ENCODE measurements at places on chromosomes 1 and 21. TPM values are rescaled to one million over a fixed set of nuclear protein-coding genes. Genes with fewer than 3 reads are reported as not detected.

The NECTIN4 gene
- total RNA-seq: 12.8 TPM

- H3K27ac ChIP-seq: no peak overlapping the region
- no peak overlapping the region for H3K4me3 ChIP-seq
- H3K4me1 ChIP-seq: no peaks in the 10 kb centered on the region
- no peaks in the 10 kb centered on the region for H3K27me3 ChIP-seq
- DNase-seq: no peak
- H3K36me3 ChIP-seq: no peaks in the 10 kb centered on the region
Observed at GRCh38 chr1:108503062-108503733, 53.1 kb downstream of the NBPF6 start.

DNA sequence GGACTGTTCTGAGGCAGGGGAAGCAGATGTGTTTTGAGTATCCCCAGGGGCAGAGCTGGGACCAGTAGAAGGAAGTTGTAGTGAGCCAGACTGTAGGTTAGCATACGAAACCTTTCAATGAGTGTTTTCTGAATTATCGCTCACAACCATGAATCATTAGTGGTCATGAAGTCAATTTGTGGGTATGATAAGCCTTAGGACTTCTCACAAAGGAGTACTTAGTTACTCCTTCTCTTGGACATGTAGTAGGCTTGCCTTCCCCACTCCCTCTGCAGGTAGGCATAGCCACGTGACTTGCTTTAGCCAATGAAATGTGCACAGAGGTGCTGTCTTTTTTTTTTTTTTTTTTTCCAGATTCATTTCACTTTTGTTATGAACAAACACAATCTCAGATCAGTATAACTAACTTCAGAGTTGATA, 23.9 kb upstream of the FAAH start:
- DNase-seq: no peak
- H3K4me3 ChIP-seq: no peak overlapping the region
- peaks cover 3% of the 10 kb centered on the region for H3K4me1 ChIP-seq
- H3K27me3 ChIP-seq: no peaks in the 10 kb centered on the region
- H3K36me3 ChIP-seq: no peaks in the 10 kb centered on the region

GRCh38 chr1:6170742-6171201, 9.3 kb downstream of the CHD5 start:
- H3K27ac ChIP-seq: no peak overlapping the region
- no peaks in the 10 kb centered on the region for H3K36me3 ChIP-seq
- no peaks in the 10 kb centered on the region for H3K4me1 ChIP-seq
- peaks cover 6% of the 10 kb centered on the region for H3K27me3 ChIP-seq
- H3K4me3 ChIP-seq: no peak overlapping the region

DNA sequence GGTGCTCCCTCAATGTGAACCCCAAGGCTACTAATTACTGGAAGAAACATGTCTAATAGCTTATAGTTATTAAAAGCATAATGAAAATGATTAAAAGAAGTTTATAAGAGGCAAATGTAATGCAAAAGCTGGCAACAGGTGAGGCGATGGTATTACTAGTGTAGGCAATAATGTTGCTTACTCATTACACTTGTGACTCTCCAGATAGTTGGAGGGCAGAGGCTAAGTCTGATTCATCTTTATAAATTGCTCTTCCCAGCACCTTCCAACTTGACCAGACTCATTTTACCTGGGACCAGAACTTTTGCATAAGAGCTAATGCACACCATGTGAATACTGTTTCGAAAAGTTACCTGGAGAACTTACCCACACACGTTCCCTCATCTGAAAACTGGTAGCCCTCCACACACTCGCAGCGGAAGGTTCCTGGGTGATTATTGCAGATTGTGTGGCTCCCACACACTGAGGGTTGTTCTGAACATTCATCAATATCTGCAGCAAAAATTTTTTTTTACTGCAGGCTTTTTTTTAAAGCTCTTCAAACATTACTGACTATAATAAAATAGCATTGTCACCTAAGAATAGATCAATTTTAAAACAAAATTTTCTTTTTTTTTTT, 48.0 kb downstream of the NID1 start:
- no peaks in the 10 kb centered on the region for H3K27me3 ChIP-seq
- DNase-seq: no peak
- H3K4me1 ChIP-seq: no peaks in the 10 kb centered on the region
- H3K27ac ChIP-seq: no peak overlapping the region
- H3K36me3 ChIP-seq: peaks cover 3% of the 10 kb centered on the region

The USP16 gene
- total RNA-seq: 35.8 TPM

DNA sequence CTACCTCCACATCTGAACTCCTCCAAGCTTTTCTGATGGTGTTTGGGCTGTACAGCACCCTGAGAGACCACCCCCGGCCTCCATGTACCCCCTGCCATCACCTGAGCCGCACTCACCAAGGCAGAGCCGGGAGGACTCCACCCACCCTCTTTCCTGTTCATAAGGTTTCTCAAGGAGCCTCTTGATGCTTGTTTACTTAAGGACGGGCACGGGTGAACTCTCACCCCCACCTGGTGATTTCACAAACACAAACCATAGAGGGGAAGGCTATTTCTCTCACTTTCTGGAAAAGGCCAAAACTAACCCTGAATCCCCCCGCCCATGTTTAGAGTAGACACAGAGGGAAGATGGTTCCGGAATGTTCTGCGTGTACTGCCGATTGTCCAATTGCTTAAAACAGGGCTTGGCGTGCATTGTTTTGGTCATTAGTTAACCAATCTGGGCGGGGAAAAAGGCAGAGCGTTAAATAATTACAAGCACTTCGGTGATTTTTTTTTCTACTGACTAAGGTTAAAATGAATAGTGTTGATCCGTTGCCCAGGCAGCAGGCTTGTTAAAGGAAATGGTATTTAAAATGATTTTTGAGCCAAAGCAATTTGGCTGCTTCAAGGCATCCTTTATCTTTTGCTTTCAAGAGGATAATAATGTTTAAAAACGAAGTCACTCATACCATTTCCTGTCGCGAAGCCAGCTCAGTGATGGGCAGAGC, 279.8 kb upstream of the VAMP3 start:
- peaks cover 11% of the 10 kb centered on the region for H3K4me1 ChIP-seq
- no peak overlapping the region for H3K4me3 ChIP-seq
- H3K27ac ChIP-seq: peak overlapping the region; percentile 5
- no peaks in the 10 kb centered on the region for H3K36me3 ChIP-seq

DNA sequence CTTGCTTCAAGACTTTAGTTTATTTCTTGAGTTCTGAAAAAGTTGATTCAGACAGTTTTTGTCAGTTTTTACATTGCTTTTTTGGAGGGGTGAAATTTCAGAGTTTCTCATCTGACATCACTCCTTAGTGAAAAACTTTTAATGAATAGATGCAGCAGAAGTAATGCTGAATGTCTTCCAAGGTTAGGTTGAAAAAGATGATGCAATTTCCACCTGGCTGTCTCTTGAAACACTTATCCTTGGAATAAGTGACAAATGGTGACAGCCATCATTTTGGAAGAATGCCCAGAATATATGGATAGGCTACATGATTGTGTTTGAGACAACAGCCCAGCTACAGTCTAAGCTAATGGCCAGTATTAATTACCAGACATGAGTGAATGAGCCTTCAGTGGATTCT, 140.8 kb downstream of the ZNF644 start:
- H3K4me3 ChIP-seq: no peak overlapping the region
- no peaks in the 10 kb centered on the region for H3K4me1 ChIP-seq
- H3K36me3 ChIP-seq: no peaks in the 10 kb centered on the region
- no peak overlapping the region for H3K27ac ChIP-seq

The EPS15 gene
- total RNA-seq: 91.3 TPM

The PTGFRN gene
- total RNA-seq: 44.8 TPM

The KDF1 gene
- total RNA-seq: 14.1 TPM

The LHX4 gene
- not detected for total RNA-seq

DNA sequence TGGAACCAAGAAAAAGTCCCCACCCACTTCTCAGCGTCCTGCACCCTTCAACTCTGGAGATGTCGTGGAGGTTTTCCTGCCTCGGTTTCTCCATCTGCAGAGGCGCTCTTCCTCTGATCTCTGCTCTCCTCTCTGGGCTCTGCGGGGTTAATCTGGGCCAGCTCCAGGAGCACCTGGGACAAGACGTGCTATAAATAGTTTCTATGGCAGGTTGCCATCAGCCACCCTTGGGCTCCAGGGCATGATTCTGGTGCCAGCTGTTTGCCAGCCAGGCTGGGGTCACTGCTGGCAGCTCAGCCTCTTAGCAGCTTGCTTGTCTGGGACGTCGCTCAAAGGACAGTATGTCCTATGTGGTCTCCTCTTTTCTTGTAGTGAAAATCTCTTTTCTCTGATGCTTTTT, 137.1 kb downstream of the ACTL8 start:
- H3K27ac ChIP-seq: no peak overlapping the region
- no peak overlapping the region for H3K4me3 ChIP-seq

The SMIM12 gene
- total RNA-seq: 49.2 TPM

DNA sequence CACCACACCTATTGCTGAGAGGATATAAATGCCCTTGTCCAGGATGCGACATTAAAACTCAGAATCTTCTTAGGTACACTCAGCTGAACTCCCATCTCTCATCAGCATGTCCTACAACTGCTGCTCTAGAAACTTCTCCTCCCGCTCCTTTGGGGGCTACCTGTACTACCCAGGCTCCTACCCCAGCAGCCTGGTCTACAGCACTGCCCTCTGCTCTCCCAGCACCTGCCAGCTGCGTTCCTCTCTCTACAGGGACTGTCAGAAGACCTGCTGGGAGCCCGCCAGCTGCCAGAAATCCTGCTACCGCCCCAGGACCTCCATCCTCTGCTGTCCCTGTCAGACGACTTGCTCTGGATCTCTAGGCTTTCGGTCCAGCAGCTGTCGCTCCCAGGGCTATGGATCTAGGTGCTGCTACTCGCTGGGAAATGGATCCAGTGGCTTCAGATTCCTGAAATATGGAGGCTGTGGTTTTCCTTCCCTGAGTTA, at the start of gene KRTAP13-4:
Gene KRTAP13-4, plus strand, starts transcription at position 51 of the 486 bp plus-strand sequence. Its CDS starts 56 bp downstream, at position 107.
- no peak within 1 kb of the TSS for H3K4me3 ChIP-seq
- DNase-seq: no peak
- no peak within 1 kb of the TSS for H3K27ac ChIP-seq
- H3K4me1 ChIP-seq: no peaks in the 10 kb centered on the region
- no peaks in the 10 kb centered on the region for H3K27me3 ChIP-seq

The ATF3 gene
- total RNA-seq: 12.8 TPM

GRCh38 chr1:246110343-246111219, 396.5 kb downstream of the SMYD3 start:
- H3K27me3 ChIP-seq: no peaks in the 10 kb centered on the region
- no peak overlapping the region for H3K4me3 ChIP-seq
- no peaks in the 10 kb centered on the region for H3K36me3 ChIP-seq
- no peak for DNase-seq
- H3K4me1 ChIP-seq: no peaks in the 10 kb centered on the region

- DNase-seq: peak; percentile 69
- H3K36me3 ChIP-seq: no peaks in the 10 kb centered on the region
Observed at GRCh38 chr1:156571261-156571852, 1.0 kb downstream of the IQGAP3 start.

- DNase-seq: no peak
- H3K27me3 ChIP-seq: peaks cover 4% of the 10 kb centered on the region
- no peak overlapping the region for H3K4me3 ChIP-seq
- peaks cover 6% of the 10 kb centered on the region for H3K4me1 ChIP-seq
- no peaks in the 10 kb centered on the region for H3K36me3 ChIP-seq
Observed at GRCh38 chr1:205777994-205778393, 2.7 kb upstream of the RAB29 start.

The DISC1 gene
- 15.9 TPM for total RNA-seq

The PRAMEF18 gene
- not detected for total RNA-seq

DNA sequence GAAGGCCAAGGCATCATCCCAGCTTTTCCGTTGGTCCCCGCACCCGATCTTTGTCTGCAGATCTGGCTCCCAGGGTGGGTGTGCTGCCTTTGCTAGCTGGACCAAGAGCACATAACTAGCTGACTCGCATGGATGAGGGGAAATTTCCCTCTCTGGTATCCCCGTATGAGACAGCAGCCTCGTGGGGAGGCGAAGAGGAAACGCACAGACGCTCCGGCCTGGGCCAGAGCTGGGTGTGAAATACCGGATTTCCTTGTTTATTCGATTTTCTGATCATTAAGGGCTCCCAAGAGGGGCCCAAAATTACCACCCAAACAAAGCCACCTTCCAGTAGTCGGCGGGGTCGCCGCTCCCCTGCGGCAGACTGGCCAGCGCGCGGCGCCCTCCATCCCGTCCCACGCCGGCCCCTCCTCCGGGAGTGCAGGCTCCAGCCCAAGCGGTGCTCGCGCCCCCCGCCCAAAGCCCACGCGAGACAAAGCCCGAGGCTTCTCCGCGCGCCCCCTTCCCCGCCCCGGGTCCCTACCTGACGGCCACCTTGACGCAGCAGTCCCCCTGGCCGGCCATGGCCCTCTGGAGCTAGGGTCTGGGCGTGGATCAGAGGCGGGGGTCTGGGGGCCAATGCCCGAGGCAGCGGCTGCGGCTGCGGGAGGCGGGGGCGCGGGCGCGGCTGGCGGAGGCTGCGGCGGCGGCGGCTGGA, 546 bp downstream of the KIF21B start:
- H3K27ac ChIP-seq: no peak overlapping the region
- no peak overlapping the region for H3K4me3 ChIP-seq
- peaks cover 7% of the 10 kb centered on the region for H3K4me1 ChIP-seq
- DNase-seq: peak; percentile 53

DNA sequence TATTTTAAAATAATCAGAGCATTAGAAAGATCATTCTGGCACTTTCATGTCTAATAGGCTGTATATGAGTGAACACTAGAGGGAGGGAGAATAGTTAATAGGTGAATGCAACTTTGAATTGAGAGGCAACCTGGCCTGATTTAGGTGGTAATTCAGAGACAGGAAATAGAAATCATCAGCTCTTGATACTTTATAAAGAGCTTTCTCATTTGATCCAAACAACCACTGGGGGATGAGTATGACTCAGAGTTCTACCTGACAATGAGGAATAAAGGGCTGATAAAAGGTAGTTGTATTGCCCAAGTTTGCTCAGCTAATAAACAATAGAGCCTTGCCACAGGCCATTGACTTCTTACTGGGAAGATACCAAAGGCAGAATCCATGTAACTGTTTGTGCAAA, 5.2 kb upstream of the FAM89A start:
- H3K27ac ChIP-seq: no peak overlapping the region
- H3K4me1 ChIP-seq: no peaks in the 10 kb centered on the region
- H3K27me3 ChIP-seq: no peaks in the 10 kb centered on the region
- no peak for DNase-seq
- H3K36me3 ChIP-seq: no peaks in the 10 kb centered on the region

GRCh38 chr1:107184888-107185287, 44.0 kb downstream of the NTNG1 start:
- no peaks in the 10 kb centered on the region for H3K27me3 ChIP-seq
- no peak overlapping the region for H3K27ac ChIP-seq
- H3K4me1 ChIP-seq: no peaks in the 10 kb centered on the region

DNA sequence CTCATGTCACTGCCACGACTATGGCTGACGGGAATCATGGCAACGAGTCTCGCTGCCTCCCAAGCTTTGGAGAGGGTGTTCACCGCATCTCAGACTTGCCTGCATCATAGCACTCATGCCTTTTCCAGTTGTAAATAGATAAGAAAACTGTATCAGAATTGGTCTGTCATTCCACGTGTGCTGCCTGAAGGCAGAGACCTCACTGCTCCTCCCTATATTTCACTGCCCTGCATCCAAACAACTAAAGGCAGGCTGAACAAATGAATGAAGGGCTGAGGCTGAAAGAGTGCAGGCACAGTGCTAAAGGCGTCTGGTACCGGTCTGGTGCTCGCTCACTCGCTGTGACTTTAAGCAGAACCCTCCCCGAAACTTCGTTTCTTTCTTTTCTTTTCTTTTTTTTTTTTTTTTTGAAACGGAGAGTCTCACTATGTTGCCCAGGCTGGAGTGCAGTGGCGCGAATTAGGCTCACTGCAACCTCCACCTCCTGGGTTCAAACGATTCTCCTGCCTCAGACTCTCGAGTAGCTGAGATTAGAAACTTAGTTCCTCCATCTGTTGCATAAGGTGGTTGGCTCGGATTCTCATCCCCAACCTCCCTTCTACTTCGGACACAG, 542 bp downstream of the EIF2B3 start:
- peak overlapping the region; percentile 95 for H3K4me3 ChIP-seq
- DNase-seq: no peak
- H3K4me1 ChIP-seq: no peaks in the 10 kb centered on the region
- H3K27me3 ChIP-seq: no peaks in the 10 kb centered on the region
- H3K27ac ChIP-seq: no peak overlapping the region
- H3K36me3 ChIP-seq: no peaks in the 10 kb centered on the region
